ENCODE measurements at places on chromosomes 7 and 10. TPM values are rescaled to one million over a fixed set of nuclear protein-coding genes. Genes with fewer than 3 reads are reported as not detected.

DNA sequence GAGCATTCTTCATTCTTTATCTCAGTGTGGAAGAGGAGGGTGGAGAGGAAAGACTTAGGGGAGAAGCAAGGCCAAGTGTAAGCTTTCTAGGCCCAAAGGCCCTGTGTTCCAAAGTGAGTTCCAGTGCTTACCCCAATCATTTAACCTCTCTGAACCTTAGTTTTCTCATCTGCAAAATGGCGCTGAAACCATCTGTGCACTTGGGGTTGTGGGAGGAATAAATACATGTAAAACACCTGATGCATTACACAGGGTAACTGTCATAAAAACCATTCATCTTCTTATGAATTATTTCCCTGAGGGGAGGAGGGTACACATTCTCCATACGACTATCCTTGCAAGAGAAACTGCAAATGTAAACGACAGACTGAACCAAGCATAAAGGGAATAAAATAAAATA is 19.0 kb downstream of the PIK3AP1 start:
- DNase-seq = no peak

Gene UCMA
- not detected for total RNA-seq

DNA sequence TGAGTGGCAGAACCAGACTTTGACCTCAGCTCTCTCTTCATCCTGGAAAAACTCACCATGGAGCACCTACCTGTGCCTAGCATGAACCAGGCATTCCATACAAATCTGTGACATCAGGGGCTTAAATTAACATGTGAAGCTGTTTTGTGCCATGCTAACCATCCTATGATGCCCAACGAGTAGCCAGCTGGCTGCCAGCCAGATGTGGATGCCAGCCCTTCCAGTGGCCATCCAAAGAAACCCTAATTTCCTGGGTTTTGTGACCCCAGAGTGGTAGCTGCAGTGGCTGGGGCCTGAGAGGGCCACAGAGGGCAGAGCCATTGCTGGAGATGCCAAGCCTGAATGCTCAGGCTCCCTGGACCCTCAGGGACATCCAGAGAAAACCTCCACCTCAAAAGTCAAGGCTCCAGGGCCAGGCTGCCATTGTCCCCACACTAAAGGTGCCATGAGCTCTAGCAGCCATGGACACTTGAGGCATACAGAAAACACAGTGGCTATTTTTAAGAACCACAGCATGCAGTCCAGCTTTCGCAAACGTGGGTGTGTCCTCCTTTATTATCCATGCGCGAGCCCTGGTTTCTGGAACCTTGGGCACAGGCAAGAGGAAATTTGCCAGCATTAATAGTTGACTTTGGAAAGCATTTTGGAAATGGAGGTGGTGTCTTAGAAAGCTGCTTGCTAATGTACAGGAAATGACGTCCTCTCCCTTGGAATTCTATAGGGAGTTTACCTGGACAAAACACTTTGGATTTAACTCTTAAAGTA is 6.0 kb downstream of the CPXM2 start:
- no peak for DNase-seq

- no peak for DNase-seq
Observed at GRCh38 chr10:75021379-75022249, 89.8 kb upstream of the SAMD8 start.

- DNase-seq = peak; percentile 45
Observed at GRCh38 chr7:77247206-77247850, 47.7 kb upstream of the FGL2 start.

Gene VPS37D
- 4.7 TPM for total RNA-seq

GRCh38 chr10:63681993-63682697 is 160.9 kb downstream of the REEP3 start:
- peak; percentile 45 for DNase-seq

GRCh38 chr7:39978230-39978934 is 28.3 kb downstream of the CDK13 start:
- no peak for DNase-seq

Gene SFTPA2
- not detected for total RNA-seq

Gene TSPAN12
- total RNA-seq = 5.9 TPM

DNA sequence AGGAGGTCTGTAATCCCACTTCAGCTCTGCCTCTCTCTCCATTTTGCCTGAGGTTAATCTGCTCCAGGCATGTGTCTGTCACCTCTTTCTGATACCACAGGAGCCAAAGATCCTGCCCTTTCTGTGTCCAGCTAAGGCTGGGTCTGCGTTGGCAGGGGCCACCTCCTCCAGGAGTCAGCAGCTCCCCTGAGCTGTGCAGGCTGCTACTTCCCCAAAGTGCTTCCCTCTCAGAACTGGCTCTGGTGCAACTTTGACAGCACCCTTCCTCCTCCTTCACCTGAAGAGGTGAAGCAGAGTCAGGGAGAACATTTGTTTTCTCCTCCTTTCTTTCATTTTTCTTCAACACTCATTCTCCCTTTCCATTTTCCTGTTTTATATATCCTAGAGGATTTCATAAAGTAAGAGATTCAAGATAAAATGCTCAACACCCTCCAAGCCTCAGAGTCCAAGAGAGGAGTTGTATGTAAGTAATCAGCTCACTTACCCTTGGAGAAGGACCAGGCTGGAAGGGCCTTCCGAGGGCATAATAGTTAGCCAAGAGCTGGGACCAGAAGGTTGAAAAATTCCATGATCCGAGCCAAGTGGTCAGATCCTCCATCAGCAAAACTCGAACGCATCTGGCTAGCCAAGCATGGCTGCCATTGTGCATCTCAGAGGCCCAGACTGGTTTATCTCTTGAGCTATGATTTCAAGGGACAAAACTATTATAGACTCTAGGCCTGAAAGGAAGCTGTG is 257.3 kb downstream of the PTEN start:
- DNase-seq = no peak

Gene CUTC
- total RNA-seq = 25.6 TPM
